ENCODE measurements at places on chromosomes 12 and 14.

GRCh38 chr12:68447797-68448260, 115.7 kb upstream of the MDM1 start:
- DNase-seq, result no peak

- DNase-seq, result peak; percentile 20
These were observed 11.1 kb upstream of the KRT7 start for GRCh38 chr12:52221912-52222457.

- DNase-seq, result no peak
These were observed 38.1 kb upstream of the SLC2A13 start for GRCh38 chr12:40144023-40144422.

GRCh38 chr12:69880571-69880970, 55.5 kb downstream of the MYRFL start:
- no peak for DNase-seq

GRCh38 chr12:84416626-84417025, 496.0 kb downstream of the SLC6A15 start:
- DNase-seq, result no peak

DNA sequence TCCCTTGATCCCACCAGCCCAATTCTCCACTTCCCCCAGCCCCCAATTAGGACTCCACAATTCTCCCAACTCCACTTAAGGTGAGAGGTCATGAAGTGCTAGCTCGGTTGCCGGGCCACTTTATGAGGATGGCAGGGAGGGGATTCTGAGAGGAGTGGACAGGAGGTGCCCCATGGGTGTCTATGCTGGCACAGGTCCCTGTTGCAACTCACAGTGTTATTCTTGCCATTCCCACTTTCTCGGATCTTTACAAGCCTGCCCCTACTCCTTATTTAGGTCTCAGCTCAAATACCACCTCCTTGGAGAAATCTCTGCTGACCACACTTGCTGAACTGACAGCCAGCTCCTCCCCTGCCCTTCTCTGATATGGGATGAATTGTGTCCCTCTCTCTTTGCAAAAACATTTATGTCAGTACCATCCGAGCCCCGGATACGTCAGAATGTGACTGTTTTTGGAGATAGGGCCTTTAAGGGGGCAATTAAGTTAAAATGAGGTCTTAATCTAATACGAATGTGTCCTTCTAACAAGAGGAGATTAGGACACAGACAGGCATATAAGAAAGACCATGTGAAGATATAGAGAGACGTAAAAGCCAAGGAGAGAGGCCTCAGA, 4.2 kb upstream of the LGALS3 start:
- DNase-seq, result no peak

GRCh38 chr12:122399592-122400373, 22.7 kb downstream of the CLIP1 start:
- no peak for DNase-seq

DNA sequence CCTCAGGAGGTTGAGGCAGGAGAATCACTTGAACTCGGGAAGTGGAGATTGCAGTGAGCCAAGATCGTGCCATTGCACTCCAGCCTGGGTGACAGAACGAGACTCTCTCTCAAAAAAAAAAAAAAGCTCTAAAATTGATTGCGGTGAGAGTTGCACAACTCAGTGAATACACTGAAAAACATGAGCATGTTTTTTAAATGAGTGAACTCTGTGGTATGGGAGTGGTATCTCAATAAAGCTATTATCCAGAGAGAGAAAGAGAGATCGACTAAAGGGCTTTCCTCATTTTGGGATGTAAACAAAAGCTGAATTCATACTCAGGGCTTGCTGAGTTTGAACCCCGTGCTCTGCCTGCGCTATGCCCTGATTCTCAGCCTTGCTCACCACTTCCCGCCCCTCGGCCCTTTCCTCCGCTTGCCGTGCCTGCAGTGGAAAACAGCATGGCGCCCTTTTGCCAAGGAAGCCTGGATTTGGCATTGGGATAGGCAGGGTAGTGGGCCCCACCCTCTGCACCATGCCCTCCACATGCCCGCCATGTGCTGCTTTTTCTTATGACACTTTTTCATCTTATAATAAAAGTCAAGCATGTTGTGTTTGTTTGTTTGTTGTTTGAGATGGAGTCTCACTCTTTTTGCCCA, 102.5 kb downstream of the LGMN start:
- DNase-seq, result no peak

DNA sequence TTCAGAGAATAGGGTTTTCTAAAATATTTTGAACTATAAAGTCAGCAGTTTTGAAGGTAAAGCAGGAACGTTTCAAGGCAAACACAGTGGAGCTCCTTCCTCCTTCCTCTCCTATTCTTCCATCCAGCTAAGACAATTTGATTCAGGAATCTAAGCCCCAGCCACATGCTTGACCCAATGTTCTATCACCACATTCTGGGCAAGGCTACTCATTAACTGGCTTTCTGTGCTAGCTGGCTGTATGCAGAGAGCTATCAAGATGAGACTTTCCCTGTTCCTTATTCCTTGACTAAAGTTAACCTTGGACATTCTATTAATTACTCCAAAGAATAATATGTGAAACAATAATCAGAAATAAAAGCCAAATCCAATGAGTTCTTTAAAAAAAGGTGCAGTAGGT, 266.9 kb downstream of the NOVA1 start:
- DNase-seq, result no peak

DNA sequence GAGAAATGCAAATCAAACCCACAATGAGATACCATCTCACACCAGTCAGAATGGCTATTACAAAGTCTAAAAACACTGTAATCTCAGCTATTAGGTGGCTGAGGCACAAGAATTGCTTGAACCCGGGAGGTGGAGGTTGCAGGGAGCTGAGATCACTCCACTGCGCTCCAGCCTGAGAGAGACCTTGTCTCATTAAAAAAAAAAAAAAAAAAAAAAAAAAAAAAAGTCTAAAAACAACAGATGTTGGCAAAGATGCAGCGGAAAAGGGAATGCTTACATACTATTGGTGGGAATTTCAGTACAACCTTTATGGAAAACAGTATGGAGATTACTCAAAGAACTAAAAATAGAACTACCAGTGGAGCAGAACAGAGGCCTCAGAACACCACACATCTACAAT, 19.0 kb upstream of the ATF7 start:
- DNase-seq, result no peak

- DNase-seq, result no peak
These were observed 9.7 kb upstream of the ERC1 start for GRCh38 chr12:981176-981828.

DNA sequence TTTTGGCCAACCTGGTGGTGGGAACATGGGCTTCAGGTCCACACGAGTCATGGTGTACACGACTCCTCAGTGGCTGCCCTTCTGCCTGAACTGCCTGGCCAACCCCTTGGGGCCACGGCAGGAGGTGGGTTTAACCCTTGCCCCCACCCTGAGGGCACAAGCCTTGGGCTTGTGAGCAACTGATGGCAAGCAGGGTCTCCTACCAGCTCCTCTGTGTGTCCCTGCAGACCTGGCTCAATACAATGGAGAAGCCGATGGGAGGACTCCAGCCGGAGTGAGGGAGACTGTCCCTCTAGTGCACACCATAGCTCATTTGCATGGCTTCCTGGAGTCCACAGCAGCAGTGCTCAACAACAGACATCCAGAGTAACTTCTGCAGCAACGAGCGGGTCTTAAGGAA, 28.0 kb downstream of the JAG2 start:
- no peak for DNase-seq

GRCh38 chr14:101247842-101248725, 313.2 kb upstream of the DIO3 start:
- DNase-seq, result no peak

- no peak for DNase-seq
These were observed 332.2 kb downstream of the ALG10 start for GRCh38 chr12:34354239-34355200.

DNA sequence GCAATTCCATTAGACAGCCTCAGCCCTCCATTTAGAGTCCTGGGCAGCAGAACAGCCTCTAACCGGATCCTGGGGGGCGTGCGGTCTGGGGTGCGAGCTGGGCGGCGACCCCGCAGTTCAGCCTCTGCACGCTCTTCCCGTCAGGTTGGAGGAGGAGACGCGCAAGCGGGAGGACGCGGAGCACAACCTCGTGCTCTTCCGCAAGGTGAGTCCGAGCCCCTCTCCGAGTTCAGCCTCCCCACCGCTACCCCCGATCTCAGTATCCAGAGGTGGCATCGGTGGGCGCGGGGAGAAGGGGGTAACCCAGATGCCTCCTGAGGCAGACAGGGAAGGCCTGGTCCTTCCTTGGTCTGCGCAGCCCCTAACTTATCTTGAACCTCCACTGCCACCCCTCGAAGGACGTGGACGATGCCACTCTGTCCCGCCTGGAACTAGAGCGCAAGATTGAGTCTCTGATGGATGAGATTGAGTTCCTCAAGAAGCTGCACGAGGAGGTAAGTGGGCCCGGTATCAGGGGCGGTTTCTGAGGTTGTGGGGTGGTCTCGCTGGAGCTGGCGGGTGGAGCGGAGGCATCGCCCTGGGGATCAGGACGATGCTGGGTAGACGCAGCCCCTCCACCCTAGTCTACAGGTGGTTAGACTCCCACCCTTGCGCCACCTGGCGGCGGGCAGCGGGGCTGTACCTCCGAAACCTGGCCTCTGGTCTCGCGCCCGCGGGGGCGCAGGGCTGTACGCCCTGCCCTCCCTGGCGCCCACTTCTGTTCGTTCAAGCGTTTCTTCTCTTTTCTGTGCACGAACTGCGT, 1.3 kb downstream of the PRPH start:
- DNase-seq, result peak; percentile 36

DNA sequence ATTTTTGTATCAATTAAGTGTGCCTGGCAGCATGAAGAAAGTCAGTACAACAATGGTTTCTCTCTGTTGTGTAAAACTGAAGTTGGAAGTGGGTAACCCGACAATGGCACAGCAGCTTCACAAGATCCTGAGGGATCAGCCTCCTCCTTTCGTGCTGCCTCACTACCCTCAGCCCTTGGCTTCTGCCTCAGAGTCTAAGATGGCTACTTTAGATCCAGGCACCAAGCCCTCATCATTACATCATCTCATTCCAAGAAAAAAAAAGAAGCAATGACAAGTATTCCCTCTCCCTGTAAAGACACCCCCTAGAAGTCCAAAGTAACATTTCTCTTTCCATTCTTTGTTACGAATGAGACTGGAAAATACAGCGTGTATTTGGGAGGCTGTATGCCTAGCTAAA, 92.6 kb downstream of the DNAI7 start:
- DNase-seq, result no peak

GRCh38 chr14:61226015-61226654, 55.0 kb downstream of the TMEM30B start:
- no peak for DNase-seq

GRCh38 chr12:68425998-68426397, 93.8 kb upstream of the MDM1 start:
- no peak for DNase-seq

DNA sequence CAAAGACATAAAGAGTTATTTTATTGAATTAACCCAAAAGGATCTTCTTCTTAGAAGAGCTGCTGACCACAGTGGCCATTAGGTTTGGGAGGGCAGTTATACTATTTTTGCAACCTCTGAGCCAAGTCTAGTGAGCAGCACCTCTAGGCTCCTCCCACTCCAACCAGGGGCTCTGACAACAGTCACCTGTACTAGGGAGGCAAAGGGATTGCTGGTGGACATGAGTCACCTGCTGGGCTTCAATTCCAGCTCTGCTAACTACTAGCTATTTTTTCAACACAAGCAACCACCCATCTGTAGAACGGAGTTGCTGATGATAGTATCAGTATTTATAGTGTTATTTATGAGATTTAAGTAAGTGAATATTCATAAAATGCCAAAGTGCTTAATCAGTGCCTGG, 166.0 kb downstream of the KLHL28 start:
- DNase-seq, result no peak

DNA sequence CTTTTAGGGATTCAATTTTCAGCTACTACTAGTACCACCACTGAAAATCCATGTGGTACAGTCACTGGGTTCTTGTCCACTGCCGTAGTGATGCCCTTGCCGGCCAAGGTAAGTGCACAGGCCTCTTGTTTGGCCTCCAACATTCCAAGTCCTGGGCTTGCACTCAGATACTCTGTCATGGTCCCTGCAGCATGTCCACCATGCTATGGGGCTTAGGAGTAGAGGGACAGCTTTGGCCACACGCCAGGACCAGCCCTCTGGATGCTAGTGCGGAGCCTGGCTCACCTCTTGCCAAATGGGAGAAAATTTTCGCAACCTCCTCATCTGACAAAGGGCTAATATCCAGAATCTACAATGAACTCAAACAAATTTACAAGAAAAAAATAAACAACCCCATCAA, 38.6 kb upstream of the APPL2 start:
- no peak for DNase-seq

DNA sequence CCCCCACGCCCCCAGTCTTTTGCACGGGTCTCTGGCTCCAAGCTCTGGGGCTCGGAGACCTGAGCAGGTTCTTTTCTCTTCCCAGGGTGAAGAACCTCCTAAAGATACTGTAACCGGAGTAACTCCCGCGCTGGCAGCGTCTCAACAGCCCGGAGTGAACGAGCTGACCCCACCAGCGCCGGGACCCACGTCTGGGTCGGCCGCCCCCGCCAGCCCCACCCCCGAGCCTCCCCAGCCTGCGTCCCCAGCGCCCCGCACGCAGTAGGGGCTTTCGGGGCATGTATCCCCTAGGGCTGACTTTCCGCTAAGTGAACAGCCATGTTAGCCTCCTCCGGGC, 858 bp downstream of the SLC35F4 start:
- DNase-seq, result no peak

DNA sequence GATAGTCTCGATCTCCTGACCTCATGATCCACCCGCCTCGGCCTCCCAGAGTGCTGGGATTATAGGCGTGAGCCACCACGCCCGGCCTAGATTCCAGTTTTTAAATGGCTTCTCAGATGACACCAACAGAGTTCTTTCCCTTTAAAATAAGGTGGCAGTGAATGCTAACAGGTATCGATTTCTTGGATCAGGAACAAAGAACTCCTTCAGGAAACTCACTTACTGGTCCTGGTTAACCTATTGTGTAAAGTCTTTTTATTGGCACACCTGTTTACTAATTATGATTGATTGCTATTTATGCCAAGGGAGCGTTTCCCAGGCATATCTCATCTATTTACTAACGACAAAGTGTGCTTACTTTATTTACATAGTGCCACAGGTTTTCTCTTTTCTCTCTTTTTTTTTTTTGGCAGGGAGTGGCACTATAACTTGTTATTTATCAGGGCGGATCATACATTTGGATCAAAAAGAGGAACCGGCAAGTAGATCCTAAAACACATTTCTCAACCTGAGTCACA, 89.7 kb downstream of the GLT1D1 start:
- no peak for DNase-seq

GRCh38 chr14:95274874-95275273, 44.8 kb downstream of the CLMN start:
- no peak for DNase-seq

GRCh38 chr12:18723752-18724151, 14.1 kb downstream of the PLCZ1 start:
- DNase-seq, result no peak

All from stimulated activated CD8-positive, alpha-beta memory T cell treated with anti-CD3 and anti-CD28 coated beads, Interleukin-7, amount 100 ng/mL, for 1 hour (primary cell).